Right atrium auricular region (tissue), 2 donors: ENCODE measurements at places on chromosomes 1 and 21. TPM values are rescaled to one million over a fixed set of nuclear protein-coding genes. Genes with fewer than 3 reads are reported as not detected.

The SLC16A4 gene
- 8.9 TPM for total RNA-seq

The GNG5 gene
- 143 TPM for total RNA-seq

The OR6K3 gene
- not detected for total RNA-seq

DNA sequence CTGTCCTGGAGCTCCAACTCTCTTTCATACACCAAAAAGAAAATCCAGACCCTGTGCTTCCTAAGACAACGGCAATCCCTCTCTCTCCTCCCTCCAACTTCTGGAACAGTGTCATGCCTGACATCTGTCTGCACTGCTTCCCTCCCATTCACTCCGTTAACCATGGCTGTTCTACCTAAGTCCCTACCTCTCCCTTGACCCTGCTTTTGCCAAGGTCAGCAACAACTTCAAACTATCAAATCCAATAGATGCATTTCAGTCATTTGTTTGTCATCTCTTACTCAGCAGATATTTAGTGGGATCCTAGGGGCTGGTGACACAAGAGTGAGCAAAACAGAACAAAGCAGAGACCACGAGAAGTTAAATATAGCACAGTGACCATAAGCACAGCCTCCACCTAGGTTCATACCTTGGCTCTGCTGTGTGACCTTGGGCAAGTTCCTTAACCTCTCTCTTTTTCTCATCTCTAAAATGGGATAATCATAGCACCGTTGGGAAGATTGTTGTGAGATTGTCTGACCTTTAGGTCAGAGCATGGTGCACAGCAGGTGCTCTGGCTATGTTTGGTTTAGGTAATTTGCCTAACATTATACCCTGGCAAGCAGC lies 88.9 kb downstream of the TMEM53 start:
- no peaks in the 10 kb centered on the region for H3K27me3 ChIP-seq
- no peaks in the 10 kb centered on the region for H3K4me1 ChIP-seq
- no peaks in the 10 kb centered on the region for H3K36me3 ChIP-seq
- no peak overlapping the region for H3K27ac ChIP-seq
- H3K4me3 ChIP-seq = no peak overlapping the region

GRCh38 chr1:211260141-211261107 lies 1.3 kb downstream of the RCOR3 start:
- peak; percentile 88 for DNase-seq
- H3K4me3 ChIP-seq = peak overlapping the region; percentile 97
- peaks cover 3% of the 10 kb centered on the region for H3K36me3 ChIP-seq
- H3K27me3 ChIP-seq = no peaks in the 10 kb centered on the region
- H3K27ac ChIP-seq = peak overlapping the region; percentile 99
- H3K4me1 ChIP-seq = peaks cover 22% of the 10 kb centered on the region

DNA sequence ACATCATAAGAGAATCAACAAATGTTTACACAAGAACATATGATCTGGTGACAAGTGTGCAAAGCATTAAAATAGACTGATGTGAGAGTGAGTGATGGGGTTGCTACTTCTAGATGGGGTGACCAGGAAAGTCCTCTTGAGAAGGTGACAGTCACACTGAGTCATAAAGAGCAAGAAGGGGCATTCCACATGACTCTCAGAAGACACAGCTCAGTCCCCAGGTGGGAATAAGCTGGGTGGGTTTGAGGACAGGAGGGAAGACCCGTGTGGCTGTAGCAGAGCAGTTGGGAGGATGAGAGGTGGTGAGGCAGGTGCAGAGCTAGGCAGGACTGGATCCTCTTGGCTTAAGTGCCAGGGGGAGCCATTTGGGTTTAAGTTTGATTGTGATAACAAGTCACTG lies 53.1 kb downstream of the TNR start:
- no peaks in the 10 kb centered on the region for H3K27me3 ChIP-seq
- H3K4me3 ChIP-seq = no peak overlapping the region
- no peaks in the 10 kb centered on the region for H3K36me3 ChIP-seq
- H3K4me1 ChIP-seq = peaks cover 4% of the 10 kb centered on the region

- peaks cover 11% of the 10 kb centered on the region for H3K4me1 ChIP-seq
- DNase-seq = no peak
- no peak overlapping the region for H3K4me3 ChIP-seq
- H3K27me3 ChIP-seq = no peaks in the 10 kb centered on the region
- H3K36me3 ChIP-seq = no peaks in the 10 kb centered on the region
These were observed 5.5 kb upstream of the JUN start for GRCh38 chr1:58789322-58789856.

DNA sequence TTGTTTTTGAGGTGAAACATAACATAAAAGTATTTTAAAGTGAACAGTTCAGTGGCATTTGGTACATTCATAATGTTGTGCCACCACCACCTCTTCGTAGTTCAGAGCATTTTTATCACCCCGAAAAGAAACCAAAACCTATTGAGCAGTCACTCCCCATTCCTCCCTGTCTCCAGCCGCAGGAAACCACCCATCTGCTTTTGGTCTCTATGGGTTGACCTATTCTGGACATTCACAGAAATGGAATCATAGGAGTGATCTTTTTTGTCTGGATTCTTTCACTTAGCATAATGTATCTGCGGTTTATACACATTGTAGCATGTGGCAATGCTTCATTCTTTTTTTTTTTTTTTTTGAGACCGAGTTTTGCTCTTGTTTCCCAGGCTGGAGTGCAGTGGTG lies 141.2 kb downstream of the VPS13D start:
- no peak overlapping the region for H3K27ac ChIP-seq
- no peak for DNase-seq
- no peak overlapping the region for H3K4me3 ChIP-seq
- H3K27me3 ChIP-seq = no peaks in the 10 kb centered on the region
- peaks cover 63% of the 10 kb centered on the region for H3K36me3 ChIP-seq

DNA sequence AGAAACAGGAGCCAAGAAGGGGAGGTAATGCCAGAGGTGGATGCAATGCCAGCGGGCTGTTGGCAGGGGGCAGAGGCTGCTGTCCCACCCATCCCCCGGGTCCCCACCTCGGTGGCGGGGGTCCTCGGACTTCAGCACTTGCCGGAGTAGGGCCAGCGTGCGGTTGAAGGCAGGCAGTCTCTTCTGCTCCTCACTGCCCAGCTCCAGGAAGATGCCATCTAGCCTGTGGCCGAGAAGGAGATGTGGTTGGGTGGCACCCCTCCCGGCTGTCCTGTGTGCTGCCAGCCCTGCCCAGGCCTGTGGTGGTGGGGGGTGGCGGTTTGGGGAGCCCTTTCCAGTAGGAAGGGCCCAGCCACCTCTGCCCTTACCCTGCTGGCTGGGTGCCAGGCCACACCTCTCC lies 13.5 kb downstream of the TTC22 start:
- no peak overlapping the region for H3K27ac ChIP-seq
- no peak overlapping the region for H3K4me3 ChIP-seq
- no peaks in the 10 kb centered on the region for H3K27me3 ChIP-seq
- DNase-seq = no peak
- H3K4me1 ChIP-seq = no peaks in the 10 kb centered on the region
- H3K36me3 ChIP-seq = no peaks in the 10 kb centered on the region

DNA sequence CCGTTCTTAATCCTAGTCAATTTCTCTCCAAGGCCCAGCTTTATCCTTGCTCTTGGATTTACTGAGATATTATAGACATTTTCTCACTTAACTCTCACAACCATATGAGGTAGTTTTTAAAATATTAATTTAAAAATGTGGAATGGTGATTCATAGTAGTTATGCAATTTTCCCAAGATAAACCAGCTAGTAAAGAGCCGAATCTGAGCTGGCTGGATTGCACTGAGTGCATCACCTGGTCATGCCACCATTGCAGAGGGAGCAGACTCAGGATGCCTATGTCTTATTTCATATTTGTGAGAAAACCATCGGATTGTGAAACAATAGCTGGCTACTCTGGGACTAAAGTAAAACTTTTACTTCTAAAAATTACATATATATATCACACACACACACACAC lies 494.0 kb downstream of the KCNT2 start:
- H3K27ac ChIP-seq = peak overlapping the region; percentile 80
- no peaks in the 10 kb centered on the region for H3K36me3 ChIP-seq
- no peak for DNase-seq
- H3K27me3 ChIP-seq = no peaks in the 10 kb centered on the region
- H3K4me1 ChIP-seq = no peaks in the 10 kb centered on the region
- H3K4me3 ChIP-seq = no peak overlapping the region
